Kidney (tissue), 22 donors: ENCODE measurements at places on chromosomes 11 and 22. TPM values are rescaled to one million over a fixed set of nuclear protein-coding genes. Genes with fewer than 3 reads are reported as not detected.

GRCh38 chr11:86135319-86135714 is 66.4 kb upstream of the PICALM start:
- H3K36me3 ChIP-seq, result no peaks in the 10 kb centered on the region
- no peaks in the 10 kb centered on the region for H3K27me3 ChIP-seq
- H3K4me1 ChIP-seq, result peaks cover 5% of the 10 kb centered on the region
- no peak for DNase-seq
- no peak overlapping the region for H3K4me3 ChIP-seq
- no peak overlapping the region for H3K27ac ChIP-seq

DNA sequence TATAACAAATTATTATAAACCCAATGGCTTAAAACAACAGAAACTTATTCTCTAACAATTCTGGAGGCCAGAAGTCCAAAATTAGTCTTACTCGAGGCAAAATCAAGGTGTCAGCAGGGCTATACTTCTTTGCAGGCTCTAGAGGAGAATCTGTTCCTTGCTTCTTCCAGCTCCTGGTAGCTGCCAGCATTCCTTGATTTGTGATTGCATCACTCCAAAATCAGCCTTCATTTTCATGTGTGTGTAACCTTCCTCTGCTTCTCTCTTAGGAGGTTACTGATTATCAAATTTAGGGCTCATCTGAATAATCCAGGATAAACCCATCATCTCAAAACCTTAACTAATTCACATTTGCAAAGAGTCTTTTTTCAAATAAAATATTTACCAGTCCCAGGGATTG is 23.6 kb downstream of the GALNT18 start:
- H3K4me1 ChIP-seq, result no peaks in the 10 kb centered on the region
- H3K36me3 ChIP-seq, result no peaks in the 10 kb centered on the region
- H3K27ac ChIP-seq, result no peak overlapping the region
- DNase-seq, result no peak
- no peak overlapping the region for H3K4me3 ChIP-seq

DNA sequence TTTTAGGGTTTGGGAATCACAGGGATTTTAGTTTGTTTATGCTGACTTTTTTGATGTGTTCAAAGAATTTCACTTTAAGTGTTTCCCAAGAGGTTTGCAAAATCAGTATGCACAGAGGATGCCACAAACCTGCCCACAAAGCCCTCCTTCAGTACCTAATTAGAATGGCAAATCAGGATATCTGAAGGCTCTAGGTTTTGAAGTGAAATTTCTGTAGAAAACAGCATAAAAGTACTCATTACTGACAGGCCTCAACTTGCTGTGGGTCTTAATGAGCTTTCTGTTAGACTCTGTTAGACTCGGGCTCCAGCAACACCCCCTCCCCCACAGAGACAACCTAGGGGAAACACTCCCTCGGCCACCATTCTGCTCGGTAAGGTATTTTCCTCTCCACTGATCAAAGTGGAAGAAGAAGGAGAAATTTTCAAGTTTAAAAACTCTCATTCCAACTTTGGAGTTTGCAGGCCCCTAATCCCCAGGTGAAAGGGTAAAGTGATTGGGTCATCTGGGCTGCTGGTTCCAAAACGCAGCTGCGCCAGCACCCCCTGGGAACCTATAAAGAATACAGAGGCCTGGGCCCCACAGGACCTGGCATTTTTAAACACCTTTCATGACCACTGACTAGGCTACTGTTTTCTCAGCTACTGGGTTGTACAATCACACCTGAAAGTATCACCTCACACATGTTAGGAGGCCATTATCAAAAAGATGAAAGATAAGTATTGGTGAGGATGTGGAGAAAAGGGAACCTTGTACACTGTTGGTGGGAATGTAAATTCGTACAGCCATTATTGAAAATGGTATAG is 67.5 kb downstream of the PLEKHA7 start:
- H3K4me3 ChIP-seq, result no peak overlapping the region
- H3K27me3 ChIP-seq, result no peaks in the 10 kb centered on the region
- peak; percentile 76 for DNase-seq
- H3K4me1 ChIP-seq, result peaks cover 6% of the 10 kb centered on the region

- H3K36me3 ChIP-seq, result peaks cover 36% of the 10 kb centered on the region
- H3K4me1 ChIP-seq, result peaks cover 5% of the 10 kb centered on the region
- H3K27ac ChIP-seq, result no peak overlapping the region
- no peaks in the 10 kb centered on the region for H3K27me3 ChIP-seq
- DNase-seq, result no peak
- no peak overlapping the region for H3K4me3 ChIP-seq
Observed at GRCh38 chr22:17888855-17889254, 114.6 kb upstream of the BID start.

DNA sequence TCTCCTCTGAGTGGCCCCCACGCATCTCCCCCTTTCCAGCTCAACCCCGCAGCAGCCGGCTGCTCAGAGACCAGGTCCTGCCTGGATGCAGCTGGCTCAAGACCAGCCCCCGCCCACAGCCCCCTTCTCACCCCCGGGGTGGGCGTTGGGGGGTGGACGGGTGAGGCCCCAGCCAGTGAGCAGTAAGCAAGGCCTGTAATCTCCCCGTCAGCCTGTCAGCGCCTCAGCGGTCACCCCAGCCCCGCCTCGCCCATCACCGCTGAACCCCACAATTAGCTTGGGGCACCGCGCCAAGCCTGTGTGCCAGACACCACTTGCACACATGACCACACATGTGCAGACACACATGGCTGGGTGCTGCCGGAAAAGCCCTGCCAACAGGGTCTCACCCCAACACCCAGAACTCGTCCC is 5.9 kb downstream of the PLXNB2 start:
- no peak overlapping the region for H3K4me3 ChIP-seq
- H3K27ac ChIP-seq, result peak overlapping the region; percentile 63
- no peaks in the 10 kb centered on the region for H3K36me3 ChIP-seq
- no peaks in the 10 kb centered on the region for H3K27me3 ChIP-seq
- peaks cover 49% of the 10 kb centered on the region for H3K4me1 ChIP-seq

- H3K4me1 ChIP-seq, result peaks cover 5% of the 10 kb centered on the region
- H3K36me3 ChIP-seq, result no peaks in the 10 kb centered on the region
- H3K27ac ChIP-seq, result peak overlapping the region; percentile 36
- H3K4me3 ChIP-seq, result peak overlapping the region; percentile 68
- no peaks in the 10 kb centered on the region for H3K27me3 ChIP-seq
Observed at GRCh38 chr22:33922349-33922681, 2.0 kb upstream of the LARGE1 start.

- no peak for DNase-seq
- no peaks in the 10 kb centered on the region for H3K4me1 ChIP-seq
- no peaks in the 10 kb centered on the region for H3K36me3 ChIP-seq
Observed at GRCh38 chr11:100545970-100546369, 141.1 kb upstream of the ARHGAP42 start.

DNA sequence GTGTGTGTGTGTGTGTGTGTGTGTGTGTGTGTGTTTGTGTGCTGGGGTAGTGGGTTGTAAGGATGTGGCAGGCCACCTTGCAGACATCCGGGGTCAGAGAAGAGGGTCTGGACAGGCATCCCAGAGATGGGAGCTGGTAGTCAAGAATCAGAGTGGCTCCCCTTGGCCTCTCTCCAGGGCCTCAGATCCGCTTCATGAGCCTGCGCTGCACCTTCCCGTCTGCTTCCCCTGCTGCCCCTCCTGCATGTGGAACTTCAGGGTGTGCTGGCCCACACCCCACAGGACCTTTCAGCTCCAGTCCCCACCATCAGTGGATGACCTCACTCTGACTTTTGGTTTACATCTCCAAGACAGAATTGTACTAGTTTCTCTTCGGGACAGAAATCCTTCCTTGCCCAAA is 31.2 kb downstream of the TREH start:
- peak; percentile 25 for DNase-seq
- H3K36me3 ChIP-seq, result peaks cover 50% of the 10 kb centered on the region
- no peaks in the 10 kb centered on the region for H3K4me1 ChIP-seq
- no peak overlapping the region for H3K27ac ChIP-seq

DNA sequence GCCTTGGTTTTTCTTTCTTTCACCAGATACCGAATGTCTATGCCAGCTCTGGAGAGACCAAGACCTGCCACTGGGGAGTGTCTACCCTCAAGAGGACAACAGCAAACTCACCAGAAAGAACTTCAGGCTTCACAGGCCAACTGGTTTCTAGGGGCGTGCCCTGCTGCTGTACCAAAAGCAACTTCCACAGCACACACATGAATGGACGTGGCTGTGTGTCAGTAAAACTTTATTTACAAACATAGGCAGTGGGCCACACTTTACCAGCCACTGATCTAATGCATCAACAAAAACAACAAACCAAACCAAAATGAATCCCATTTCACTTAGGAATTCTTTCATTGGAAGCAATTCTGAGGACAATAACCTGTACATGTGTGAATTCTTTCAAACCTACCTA is 16.7 kb downstream of the DEAF1 start:
- H3K36me3 ChIP-seq, result peaks cover 30% of the 10 kb centered on the region
- H3K27me3 ChIP-seq, result no peaks in the 10 kb centered on the region
- DNase-seq, result no peak
- H3K4me3 ChIP-seq, result no peak overlapping the region
- H3K4me1 ChIP-seq, result no peaks in the 10 kb centered on the region

- no peak for DNase-seq
- no peaks in the 10 kb centered on the region for H3K4me1 ChIP-seq
- H3K27ac ChIP-seq, result no peak overlapping the region
- H3K27me3 ChIP-seq, result no peaks in the 10 kb centered on the region
- no peaks in the 10 kb centered on the region for H3K36me3 ChIP-seq
Observed at GRCh38 chr11:34859496-34859895, 56.7 kb downstream of the APIP start.

- DNase-seq, result no peak
- no peaks in the 10 kb centered on the region for H3K4me1 ChIP-seq
- no peak overlapping the region for H3K4me3 ChIP-seq
- no peaks in the 10 kb centered on the region for H3K27me3 ChIP-seq
- no peak overlapping the region for H3K27ac ChIP-seq
Observed at GRCh38 chr11:132901638-132902471, 630.4 kb downstream of the OPCML start.

DNA sequence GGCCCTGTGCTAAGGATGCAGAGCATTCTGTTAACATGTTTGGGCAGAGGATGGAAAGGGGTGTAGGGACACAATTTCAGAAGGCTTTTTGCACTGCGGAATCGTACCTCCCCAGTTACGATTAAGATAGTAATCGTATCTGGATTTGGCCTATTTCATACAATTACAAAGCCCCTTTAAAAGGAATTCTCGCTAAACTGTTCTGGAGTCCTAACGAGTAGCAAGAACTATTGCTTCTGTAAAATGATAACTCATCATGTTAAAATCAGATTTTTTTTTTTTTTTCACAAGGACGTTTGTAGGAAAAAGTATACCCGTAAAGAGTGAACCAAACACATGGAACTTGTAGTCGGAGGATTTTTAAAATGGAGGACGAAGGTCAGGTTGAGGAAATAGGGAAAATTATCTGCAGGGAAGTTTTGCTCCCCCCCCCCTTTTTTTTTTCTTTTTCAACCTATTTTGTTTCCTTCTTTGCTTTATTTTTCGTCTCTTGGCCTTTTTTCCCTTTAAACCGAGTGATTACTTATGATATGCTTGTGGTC is 934 bp downstream of the HSD17B12 start:
- no peaks in the 10 kb centered on the region for H3K27me3 ChIP-seq
- H3K36me3 ChIP-seq, result peaks cover 5% of the 10 kb centered on the region
- no peaks in the 10 kb centered on the region for H3K4me1 ChIP-seq
- H3K27ac ChIP-seq, result peak overlapping the region; percentile 94
- no peak for DNase-seq

- no peak overlapping the region for H3K27ac ChIP-seq
- H3K4me3 ChIP-seq, result no peak overlapping the region
- no peak for DNase-seq
- H3K36me3 ChIP-seq, result no peaks in the 10 kb centered on the region
- H3K27me3 ChIP-seq, result no peaks in the 10 kb centered on the region
Observed at GRCh38 chr11:26537341-26537740, 34.7 kb downstream of the MUC15 start.

- no peaks in the 10 kb centered on the region for H3K27me3 ChIP-seq
- no peaks in the 10 kb centered on the region for H3K4me1 ChIP-seq
- DNase-seq, result peak; percentile 93
- no peaks in the 10 kb centered on the region for H3K36me3 ChIP-seq
Observed at GRCh38 chr22:29306175-29306834, at the start of gene GAS2L1. Gene GAS2L1, plus strand, starts transcription at chr22:29306650. Its CDS starts 1,456 bp downstream, at chr22:29308106.

- H3K27ac ChIP-seq, result peak overlapping the region; percentile 43
- H3K4me1 ChIP-seq, result peaks cover 16% of the 10 kb centered on the region
- peak; percentile 61 for DNase-seq
- H3K4me3 ChIP-seq, result no peak overlapping the region
Observed at GRCh38 chr11:8720868-8721608, 38.4 kb downstream of the RPL27A start.

- no peaks in the 10 kb centered on the region for H3K27me3 ChIP-seq
- H3K27ac ChIP-seq, result no peak overlapping the region
- no peaks in the 10 kb centered on the region for H3K36me3 ChIP-seq
- DNase-seq, result no peak
- no peak overlapping the region for H3K4me3 ChIP-seq
Observed at GRCh38 chr22:42389143-42389542, 43.1 kb downstream of the NFAM1 start.

DNA sequence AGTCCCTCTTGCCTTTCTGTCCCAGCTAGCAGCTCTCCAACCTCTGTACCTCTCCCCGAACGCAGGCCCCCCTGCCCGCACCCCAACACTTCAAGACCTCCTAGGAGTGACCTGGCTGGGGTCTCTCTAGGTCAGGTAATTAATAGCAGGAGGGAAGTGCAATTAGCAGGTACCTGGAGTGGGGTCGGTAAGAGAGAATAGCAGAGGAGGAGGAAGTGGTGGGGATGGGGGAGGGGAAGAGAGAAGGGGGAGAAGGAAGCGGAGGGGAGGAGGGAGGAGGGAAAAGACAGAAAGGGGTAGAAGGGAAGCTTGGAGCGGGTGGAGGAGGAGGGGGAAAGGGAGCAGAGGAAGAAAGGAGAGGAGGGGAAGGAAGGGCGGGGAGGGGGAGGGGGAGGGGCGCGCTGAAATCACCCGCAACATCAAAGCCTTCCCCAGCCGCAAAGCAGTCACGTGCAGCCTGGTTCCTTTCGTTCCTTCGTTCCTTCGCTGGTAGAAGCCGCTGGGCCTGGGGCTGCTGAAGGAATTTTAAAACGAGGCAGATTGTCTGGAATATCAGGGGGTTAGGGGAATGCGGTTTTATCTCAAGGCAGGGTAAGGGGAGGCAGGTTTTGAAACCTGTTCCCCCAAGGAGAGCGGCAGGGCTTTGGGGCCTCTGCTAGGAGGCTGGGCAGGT is 29.3 kb upstream of the TCF20 start:
- no peak overlapping the region for H3K4me3 ChIP-seq
- no peaks in the 10 kb centered on the region for H3K36me3 ChIP-seq
- no peaks in the 10 kb centered on the region for H3K27me3 ChIP-seq

DAGLA gene
- 3.9 TPM for total RNA-seq

RIN1 gene
- total RNA-seq, result 9.2 TPM

OR51E1 gene
- total RNA-seq, result 1.4 TPM

PLAAT4 gene
- 111 TPM for total RNA-seq

PDGFB gene
- total RNA-seq, result 14.2 TPM

USH1C gene
- total RNA-seq, result 38.6 TPM

HTR3B gene
- total RNA-seq, result 0.16 TPM

KIF18A gene
- 0.50 TPM for total RNA-seq

SLC15A3 gene
- 27.0 TPM for total RNA-seq
